ENCODE measurements at places on chromosomes 2 and 18.

- no peak overlapping the region for H3K4me3 ChIP-seq
- no peak for DNase-seq
- H3K36me3 ChIP-seq, result no peaks in the 10 kb centered on the region
- peaks cover 58% of the 10 kb centered on the region for H3K4me1 ChIP-seq
Measured at GRCh38 chr2:85769983-85770362, 16.2 kb downstream of the ATOH8 start.

GRCh38 chr2:120731175-120731574, 4.5 kb upstream of the GLI2 start:
- peaks cover 6% of the 10 kb centered on the region for H3K27me3 ChIP-seq
- no peak for DNase-seq
- peaks cover 5% of the 10 kb centered on the region for H3K4me1 ChIP-seq
- H3K4me3 ChIP-seq, result no peak overlapping the region

DNA sequence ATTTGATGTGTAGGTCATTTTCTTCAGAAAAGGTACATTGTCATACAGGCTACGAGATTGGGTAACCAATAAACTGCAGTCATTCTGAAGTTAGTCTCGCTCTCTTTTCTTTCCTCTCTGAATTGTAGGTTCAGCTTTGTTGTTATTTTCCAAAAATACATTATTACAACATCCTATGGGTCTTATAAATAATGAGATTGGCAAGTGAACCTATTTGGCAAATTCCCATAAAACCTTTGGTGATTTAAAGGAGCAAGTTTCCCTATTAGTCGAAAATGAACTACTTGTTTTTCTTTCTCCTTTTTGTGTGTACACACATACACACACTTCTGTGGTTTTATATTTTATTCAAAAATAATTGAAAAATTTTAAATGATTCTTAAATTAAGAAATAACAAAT, 67.0 kb downstream of the ARHGAP28 start:
- H3K36me3 ChIP-seq, result no peaks in the 10 kb centered on the region
- H3K4me1 ChIP-seq, result peaks cover 11% of the 10 kb centered on the region
- no peaks in the 10 kb centered on the region for H3K27me3 ChIP-seq

GRCh38 chr2:67649331-67650261, 252.5 kb downstream of the ETAA1 start:
- no peak overlapping the region for H3K27ac ChIP-seq
- H3K4me3 ChIP-seq, result no peak overlapping the region
- no peaks in the 10 kb centered on the region for H3K36me3 ChIP-seq

DNA sequence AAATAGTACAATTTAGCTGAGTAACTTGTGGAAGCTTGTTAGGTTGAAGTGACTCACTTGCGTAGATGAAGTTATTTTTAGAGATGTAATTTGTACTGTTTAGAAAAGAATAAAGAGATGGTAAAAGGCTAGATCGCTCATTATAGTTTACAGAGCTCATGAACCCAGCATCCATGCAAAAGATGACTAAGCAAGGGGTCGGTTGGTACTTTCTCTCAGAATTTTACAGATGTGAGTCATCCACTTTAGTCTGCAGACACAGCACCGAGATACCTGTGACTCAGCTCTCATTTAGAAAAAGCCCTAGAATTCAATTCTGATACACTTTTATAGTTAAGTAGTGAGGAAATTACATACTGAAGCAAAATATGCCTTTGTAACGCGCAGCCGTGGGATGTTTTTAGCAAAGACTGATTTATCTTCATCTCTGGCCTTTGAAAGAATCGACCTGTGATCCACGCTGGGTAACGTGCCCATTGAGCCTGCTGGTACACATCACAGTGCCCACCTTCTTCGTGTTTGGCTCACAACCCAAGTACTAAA, 116.5 kb upstream of the FOSL2 start:
- peaks cover 9% of the 10 kb centered on the region for H3K4me1 ChIP-seq
- H3K36me3 ChIP-seq, result no peaks in the 10 kb centered on the region
- no peak overlapping the region for H3K4me3 ChIP-seq
- no peaks in the 10 kb centered on the region for H3K27me3 ChIP-seq
- H3K27ac ChIP-seq, result no peak overlapping the region

DNA sequence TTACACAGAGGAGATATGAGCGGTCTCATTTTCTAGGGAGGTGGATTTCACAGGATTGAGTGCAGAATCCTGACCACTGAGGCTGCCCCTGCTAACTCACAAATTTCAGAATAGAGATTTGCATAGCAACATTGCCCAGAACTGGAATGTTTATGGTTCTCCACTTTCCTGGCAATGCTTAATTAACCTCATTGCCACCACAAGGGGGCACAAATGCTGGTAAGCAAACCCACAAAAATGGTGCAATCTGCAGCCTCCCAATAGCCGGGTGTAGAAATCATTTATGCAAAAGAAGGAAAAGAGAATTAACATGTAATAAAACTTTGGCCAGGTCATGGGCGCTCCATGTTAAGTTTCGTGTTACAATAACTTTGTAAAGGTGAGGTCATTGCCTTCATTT, 112.4 kb downstream of the CYRIA start:
- no peaks in the 10 kb centered on the region for H3K27me3 ChIP-seq
- H3K4me3 ChIP-seq, result no peak overlapping the region
- H3K4me1 ChIP-seq, result no peaks in the 10 kb centered on the region
- peak; percentile 63 for DNase-seq

GRCh38 chr2:208620487-208620978, 213.9 kb downstream of the PTH2R start:
- H3K4me1 ChIP-seq, result no peaks in the 10 kb centered on the region
- H3K4me3 ChIP-seq, result no peak overlapping the region
- H3K27me3 ChIP-seq, result no peaks in the 10 kb centered on the region
- H3K36me3 ChIP-seq, result no peaks in the 10 kb centered on the region

DNA sequence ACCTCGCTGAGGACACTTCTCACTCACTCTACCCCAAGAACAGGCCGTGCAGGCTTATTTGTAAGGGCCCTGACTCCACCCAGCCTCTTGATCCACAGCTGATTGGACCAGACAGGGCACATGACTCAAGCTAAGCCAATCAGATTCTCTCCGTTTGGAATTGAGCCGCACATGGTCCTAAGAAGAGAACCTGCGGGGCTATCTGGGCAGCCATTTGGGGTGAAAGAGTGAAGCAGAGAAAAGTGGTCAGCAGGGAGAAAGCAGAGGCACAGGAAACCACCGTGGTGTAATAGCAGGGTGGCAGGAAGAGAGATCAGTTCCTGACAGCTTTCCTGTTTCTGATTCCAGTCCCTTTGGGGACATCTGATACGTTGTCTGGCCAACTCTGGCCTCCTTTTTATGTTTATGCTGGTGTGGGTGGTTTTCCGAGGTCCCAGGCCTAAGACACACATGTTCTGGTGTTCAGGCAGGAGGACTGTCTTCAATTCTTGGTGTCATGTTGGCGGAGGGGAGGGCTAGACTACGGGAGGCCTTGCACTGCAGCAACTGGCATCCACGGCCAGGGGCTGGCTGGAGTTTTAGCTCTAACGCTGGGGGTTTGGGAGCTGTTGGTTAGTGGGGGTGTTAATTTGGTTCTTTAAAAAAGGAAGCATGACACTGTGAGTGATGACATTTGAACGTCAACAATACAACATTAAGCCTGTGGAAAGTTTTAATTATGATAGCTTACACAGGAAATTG, 26.1 kb upstream of the SPTBN1 start:
- H3K4me3 ChIP-seq, result no peak overlapping the region
- no peak for DNase-seq
- H3K27ac ChIP-seq, result no peak overlapping the region

DNA sequence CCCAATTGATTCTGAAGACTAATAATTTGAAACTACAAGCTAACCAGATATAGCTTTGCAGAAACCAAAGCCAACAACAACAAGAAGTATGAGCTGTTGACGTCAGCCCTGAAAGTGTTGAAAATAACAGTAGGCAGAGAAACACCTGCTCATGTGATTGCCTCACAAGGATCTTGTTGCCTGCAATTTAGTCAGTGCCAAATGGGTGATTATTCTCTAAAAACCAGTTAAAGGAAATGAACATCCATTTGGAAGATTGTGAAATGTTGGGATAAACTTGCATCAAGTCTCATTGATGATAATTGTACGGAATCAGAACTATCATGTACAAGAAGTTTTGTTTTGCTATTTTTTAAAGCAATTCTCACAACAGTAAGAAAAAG, 2.8 kb downstream of the CYTIP start:
- DNase-seq, result no peak
- H3K4me3 ChIP-seq, result no peak overlapping the region
- H3K36me3 ChIP-seq, result no peaks in the 10 kb centered on the region
- H3K27me3 ChIP-seq, result no peaks in the 10 kb centered on the region
- no peak overlapping the region for H3K27ac ChIP-seq

DNA sequence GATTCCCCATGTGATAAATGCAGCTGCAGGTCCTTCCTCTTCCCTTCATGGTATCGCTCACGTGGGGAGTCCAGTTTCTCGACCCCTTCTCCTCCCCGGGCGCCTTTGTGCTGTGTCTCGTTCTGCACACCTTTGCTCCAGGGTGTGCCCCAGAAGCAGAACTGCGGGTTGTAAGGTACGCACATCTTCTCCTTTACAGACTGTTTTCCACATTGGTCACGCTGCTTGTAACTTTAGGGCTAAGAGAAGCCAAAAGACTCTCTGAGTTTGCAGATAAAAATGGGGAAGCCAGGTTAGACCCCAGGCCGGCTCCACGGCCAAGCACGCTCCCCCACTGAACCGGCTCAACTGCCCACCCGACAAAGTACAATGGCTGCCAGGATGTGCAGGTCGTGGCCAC, 45.9 kb upstream of the TFCP2L1 start:
- H3K27ac ChIP-seq, result no peak overlapping the region
- no peak overlapping the region for H3K4me3 ChIP-seq
- H3K36me3 ChIP-seq, result no peaks in the 10 kb centered on the region
- H3K27me3 ChIP-seq, result no peaks in the 10 kb centered on the region

- H3K27ac ChIP-seq, result peak overlapping the region; percentile 16
- H3K4me3 ChIP-seq, result no peak overlapping the region
- H3K27me3 ChIP-seq, result no peaks in the 10 kb centered on the region
Measured at GRCh38 chr2:163800951-163801381, 65.2 kb upstream of the FIGN start.

GRCh38 chr2:220847589-220847988, 724.5 kb downstream of the EPHA4 start:
- H3K27ac ChIP-seq, result no peak overlapping the region
- H3K27me3 ChIP-seq, result no peaks in the 10 kb centered on the region
- H3K4me3 ChIP-seq, result no peak overlapping the region
- no peaks in the 10 kb centered on the region for H3K36me3 ChIP-seq

- no peak overlapping the region for H3K27ac ChIP-seq
- H3K4me3 ChIP-seq, result no peak overlapping the region
- no peaks in the 10 kb centered on the region for H3K27me3 ChIP-seq
- no peak for DNase-seq
- H3K4me1 ChIP-seq, result no peaks in the 10 kb centered on the region
- H3K36me3 ChIP-seq, result no peaks in the 10 kb centered on the region
Measured at GRCh38 chr18:34773378-34773777, 63.3 kb downstream of the DTNA start.

GRCh38 chr18:26566874-26567555, 18.7 kb upstream of the KCTD1 start:
- H3K27me3 ChIP-seq, result no peaks in the 10 kb centered on the region
- H3K27ac ChIP-seq, result no peak overlapping the region
- DNase-seq, result no peak
- H3K4me3 ChIP-seq, result no peak overlapping the region

- no peaks in the 10 kb centered on the region for H3K27me3 ChIP-seq
- H3K4me1 ChIP-seq, result no peaks in the 10 kb centered on the region
- no peaks in the 10 kb centered on the region for H3K36me3 ChIP-seq
- no peak for DNase-seq
- no peak overlapping the region for H3K27ac ChIP-seq
Measured at GRCh38 chr2:22822835-22823234, 562.1 kb upstream of the KLHL29 start.

- H3K36me3 ChIP-seq, result no peaks in the 10 kb centered on the region
- H3K4me3 ChIP-seq, result no peak overlapping the region
- peak; percentile 86 for DNase-seq
- H3K27me3 ChIP-seq, result no peaks in the 10 kb centered on the region
Measured at GRCh38 chr2:118878531-118879149, 31.2 kb upstream of the EN1 start.

GRCh38 chr2:197073701-197074433, 147.4 kb upstream of the PGAP1 start:
- no peak overlapping the region for H3K4me3 ChIP-seq
- H3K27me3 ChIP-seq, result no peaks in the 10 kb centered on the region
- no peaks in the 10 kb centered on the region for H3K36me3 ChIP-seq
- DNase-seq, result no peak

DNA sequence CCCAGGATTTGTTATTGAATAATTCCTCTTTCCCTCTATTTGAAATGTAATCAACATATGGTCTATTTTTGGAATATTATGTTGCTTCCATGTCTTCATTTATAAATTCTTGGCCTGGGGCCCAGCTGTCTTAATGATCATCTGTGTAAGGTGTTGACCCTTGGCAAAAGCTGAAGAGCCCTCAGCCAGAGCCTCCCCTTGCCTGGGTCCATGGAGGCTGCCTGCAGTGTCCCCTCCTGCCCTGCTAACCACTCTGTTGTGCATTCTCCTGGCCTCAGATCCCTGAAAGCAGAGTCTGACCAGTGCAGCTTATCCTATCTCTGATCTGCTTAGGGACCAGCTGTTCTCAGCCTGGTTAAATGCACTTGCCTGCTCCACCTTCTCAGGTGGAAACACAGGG, 226.1 kb upstream of the APCDD1 start:
- no peaks in the 10 kb centered on the region for H3K4me1 ChIP-seq
- H3K4me3 ChIP-seq, result no peak overlapping the region
- H3K27ac ChIP-seq, result no peak overlapping the region
- H3K36me3 ChIP-seq, result no peaks in the 10 kb centered on the region
- no peaks in the 10 kb centered on the region for H3K27me3 ChIP-seq
- DNase-seq, result no peak

GRCh38 chr2:198188982-198189381, 384.6 kb downstream of the PLCL1 start:
- H3K36me3 ChIP-seq, result no peaks in the 10 kb centered on the region
- no peak for DNase-seq
- H3K4me3 ChIP-seq, result no peak overlapping the region
- H3K27ac ChIP-seq, result no peak overlapping the region

DNA sequence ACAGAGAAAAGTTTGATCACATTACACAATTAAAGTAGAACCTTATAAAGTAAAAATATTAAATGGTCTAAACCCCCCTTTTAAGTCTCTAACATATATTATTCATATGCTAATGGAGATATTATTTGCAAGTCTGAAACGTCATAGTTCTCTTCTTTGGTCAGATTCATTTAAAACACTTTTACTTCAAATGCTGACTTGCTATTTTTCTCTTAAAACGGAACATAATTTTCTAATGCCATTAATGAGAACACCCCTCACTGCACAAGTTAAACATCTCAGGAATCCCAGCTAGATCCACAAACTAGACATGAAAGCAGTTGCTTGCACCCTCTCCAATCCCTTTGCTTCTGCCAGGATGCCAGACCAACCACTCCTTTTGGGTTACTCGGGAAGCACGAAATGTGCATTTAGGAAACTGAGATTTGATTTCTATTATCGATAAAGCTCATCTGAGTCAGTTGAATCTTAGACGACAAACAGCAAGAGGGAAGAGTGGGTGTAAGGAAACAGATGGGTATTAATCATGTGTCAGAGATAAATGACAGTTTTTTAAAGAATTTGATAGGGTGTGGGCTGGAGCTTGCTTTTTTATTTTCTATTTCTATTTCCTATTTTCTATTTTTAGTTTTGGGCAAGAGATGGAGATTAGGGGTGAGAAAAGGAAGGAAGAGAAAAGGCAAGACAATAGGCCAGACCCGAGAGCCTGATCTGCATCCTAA, 1.5 kb downstream of the ADD2 start:
- DNase-seq, result no peak
- peaks cover 19% of the 10 kb centered on the region for H3K27me3 ChIP-seq
- H3K4me3 ChIP-seq, result no peak overlapping the region
- no peaks in the 10 kb centered on the region for H3K36me3 ChIP-seq

Data from trophoblast cell (in vitro differentiated cells and primary cell).